ENCODE measurements at places on chromosomes 13 and 19.

DNA sequence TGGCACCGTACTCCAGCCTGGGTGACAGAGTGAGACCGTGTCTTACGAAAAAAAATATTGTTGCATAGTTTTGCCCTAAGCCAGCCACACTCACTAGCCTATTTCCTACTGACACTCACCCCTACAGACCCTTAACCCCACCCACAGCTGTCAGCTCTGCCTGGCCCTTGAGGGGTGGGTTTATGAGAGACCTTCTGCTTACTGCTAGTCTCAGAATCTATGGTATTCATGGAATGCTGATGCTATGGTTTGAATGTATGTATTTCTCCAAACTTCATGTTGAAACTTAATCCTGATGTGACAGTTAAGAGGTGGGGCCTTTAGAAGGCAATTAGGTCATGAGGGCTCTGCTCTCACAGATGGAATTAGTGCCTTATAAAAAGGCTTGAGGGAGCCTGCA, 79.2 kb upstream of the LRCH1 start:
- no peak for DNase-seq

DNA sequence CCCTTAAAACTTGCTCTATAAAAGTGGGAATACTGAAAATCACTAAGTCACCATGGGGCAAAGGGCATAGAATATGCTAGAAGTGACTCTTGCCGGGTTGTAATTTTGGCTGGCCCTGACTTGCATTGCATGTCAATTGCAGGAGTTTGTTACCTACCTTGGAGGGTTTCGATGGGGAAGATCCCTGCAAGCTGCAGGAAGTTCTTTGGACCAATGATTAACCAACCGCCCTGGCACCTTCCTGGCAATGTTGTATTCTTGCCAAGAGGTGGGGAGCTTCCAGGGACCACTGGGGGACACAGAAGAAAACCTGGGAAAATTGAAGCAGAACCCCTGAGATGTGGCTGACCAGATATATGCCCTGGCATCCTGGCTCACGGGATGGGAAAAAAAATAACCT, 235.8 kb downstream of the B3GLCT start:
- no peak for DNase-seq

GRCh38 chr19:43731846-43732245, 16.0 kb downstream of the IRGC start:
- no peak for DNase-seq

DNA sequence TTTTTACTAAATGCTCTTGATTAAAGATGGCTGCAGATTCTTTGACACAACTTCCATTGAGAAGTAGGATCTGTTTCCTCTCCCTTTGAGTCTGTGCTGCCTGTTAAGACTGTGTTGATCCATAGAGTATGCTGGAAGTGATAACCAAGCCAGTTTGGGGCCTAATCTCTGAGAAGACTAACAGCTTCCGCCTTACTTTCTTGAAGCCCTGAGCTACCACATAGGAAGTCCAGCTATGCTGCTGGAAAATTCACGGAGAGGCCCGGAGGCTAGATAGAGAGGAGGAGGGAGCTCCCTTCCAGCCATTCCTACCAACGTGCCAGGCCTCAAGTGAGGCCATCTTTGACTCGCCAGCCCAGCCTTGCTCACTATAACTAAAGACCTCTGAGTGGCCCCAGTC, 12.5 kb downstream of the RAP2A start:
- no peak for DNase-seq

- no peak for DNase-seq
Observed at GRCh38 chr13:49927755-49928154, 8.4 kb downstream of the SPRYD7 start.

DNA sequence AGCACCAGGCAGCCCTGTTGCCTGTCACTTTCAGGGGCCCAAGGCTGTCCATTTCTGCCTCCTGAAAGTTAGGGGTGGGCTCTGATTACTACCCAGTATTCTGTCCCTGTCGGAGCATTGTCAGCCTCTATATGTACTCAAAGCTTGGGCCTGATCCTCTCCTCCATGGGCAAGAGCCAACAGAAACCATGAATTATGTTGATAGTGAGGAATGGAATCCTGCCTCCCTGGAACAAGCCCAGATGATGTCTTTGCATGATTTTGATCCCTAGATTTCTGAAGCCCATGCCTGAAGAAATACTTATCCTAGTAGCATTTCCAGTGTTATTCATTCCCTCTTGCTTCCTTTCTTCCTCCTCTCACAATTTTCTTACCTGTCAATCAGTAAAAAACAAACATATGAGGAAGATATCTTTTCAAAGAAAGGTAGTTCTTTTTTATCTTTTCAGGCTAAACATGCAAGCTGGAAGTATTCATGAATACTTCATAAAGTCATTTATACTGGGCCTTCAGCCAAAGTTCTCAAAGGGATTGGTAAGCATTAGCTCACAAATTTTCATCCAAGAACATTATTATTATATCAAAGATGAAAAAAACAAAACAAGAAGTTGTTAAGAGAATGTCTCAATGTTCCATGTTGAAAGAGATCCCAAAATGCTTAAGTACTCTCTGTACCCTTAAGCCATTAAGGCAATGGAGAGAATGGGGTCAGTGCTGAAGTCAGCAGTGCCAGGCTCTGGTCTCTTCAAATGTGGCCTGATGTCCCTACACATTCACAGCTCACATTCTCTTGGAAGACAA, 171.7 kb downstream of the NHLRC3 start:
- DNase-seq = no peak

DNA sequence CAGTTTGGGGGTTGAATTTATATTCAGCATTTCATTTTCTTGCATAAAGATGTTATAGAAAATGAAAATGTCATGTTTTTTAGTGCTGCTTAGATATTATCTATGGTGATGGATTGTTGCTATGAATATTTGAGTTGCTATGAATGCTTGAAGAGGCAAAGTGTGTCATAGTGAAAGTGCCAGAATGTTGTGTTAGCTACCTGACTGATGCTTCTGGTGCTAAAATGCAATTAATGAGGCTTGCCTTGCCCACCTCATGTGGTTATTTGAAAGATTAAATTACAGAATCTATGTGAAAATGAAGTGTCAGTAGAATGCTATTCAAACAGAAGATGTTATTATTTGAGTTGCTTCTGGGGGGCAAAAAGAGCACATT, 62.7 kb upstream of the MYCBP2 start:
- no peak for DNase-seq

GRCh38 chr19:54484451-54484850, 11.4 kb upstream of the CDC42EP5 start:
- no peak for DNase-seq

DNA sequence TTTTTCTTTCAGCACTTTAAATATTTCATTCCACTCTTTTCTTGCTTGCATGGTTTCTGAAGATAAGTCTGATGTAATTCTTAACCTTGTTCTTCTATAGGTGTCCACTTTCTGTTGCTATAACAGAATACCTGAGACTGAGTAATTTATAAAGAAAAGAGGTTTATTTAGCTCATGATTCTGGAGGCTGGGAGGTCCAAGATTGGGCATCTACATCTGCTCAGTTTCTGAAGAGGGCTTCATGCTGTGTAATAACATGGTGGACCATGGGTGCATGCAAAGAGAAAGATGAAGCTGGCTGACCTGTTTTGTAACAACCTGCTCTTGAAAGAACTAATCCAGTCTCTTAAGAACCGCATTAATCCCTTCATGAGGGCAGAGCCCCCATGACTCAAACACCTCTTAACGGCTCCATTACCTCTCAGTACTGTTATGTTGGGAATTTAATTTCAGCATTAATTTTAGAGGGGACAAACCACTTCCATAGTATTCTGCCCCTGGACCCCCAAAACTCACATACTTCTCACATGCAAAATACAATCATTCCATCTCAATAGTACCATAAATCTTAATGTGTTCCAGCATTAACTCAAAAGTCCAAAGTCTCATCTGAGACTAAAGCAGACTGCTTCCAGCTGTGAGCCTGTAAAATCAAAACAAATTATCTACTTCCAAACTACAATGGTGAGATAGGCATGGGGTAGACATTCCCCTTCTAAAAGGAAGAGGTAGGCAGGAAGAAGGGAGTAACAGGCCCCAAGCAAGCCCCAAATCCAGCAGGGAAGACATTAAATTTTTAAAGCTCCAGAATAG, 9.6 kb upstream of the FGF9 start:
- DNase-seq = no peak

DNA sequence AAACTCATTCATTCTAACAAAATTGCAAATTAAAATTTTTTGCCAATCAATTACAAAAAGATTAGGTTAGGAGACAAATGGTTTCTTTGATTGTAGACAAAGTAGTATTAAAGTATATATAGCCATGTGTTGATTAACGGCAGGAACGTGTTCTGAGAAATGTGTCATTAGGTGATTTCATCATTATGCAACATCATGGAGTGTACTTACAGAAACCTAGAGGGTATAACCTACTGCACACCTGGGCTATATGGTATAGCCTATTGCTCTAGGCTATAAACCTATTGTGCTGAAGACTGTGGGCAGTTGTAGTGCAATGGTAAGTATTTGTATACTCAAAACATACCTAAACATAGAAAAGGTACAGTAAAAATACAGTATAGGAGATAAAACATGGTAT, 906.8 kb upstream of the SPRY2 start:
- DNase-seq = no peak

All from CMK (cell line).